ENCODE measurements at places on chromosomes 2 and 18.

- H3K27me3 ChIP-seq = no peaks in the 10 kb centered on the region
- H3K4me3 ChIP-seq = no peak overlapping the region
- no peak for DNase-seq
- no peak overlapping the region for H3K27ac ChIP-seq
- peaks cover 7% of the 10 kb centered on the region for H3K4me1 ChIP-seq
- H3K36me3 ChIP-seq = no peaks in the 10 kb centered on the region
These were observed 32.3 kb downstream of the NCK2 start for GRCh38 chr2:105777031-105777482.

DNA sequence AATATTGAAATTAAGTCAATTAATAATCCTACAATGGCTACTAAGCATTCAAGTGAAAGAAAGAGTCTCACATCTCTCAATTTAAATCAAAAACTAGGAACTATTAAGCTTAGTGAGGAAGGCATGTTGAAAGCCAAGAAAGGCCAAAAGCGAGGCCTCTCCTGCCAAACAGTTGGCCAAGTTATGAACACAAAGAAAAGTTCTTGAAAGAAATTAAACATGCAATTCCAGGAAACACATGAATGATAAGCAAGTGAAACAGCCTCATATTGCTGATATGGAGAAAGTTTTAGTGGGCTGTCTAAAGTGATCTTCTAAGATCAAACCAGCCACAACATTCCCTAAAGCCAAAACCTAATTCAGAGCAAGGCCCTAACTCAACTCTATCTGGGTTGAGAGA is 11.8 kb downstream of the RDH14 start:
- H3K27ac ChIP-seq = no peak overlapping the region
- H3K4me3 ChIP-seq = no peak overlapping the region
- no peak for DNase-seq
- no peaks in the 10 kb centered on the region for H3K36me3 ChIP-seq
- no peaks in the 10 kb centered on the region for H3K27me3 ChIP-seq

DNA sequence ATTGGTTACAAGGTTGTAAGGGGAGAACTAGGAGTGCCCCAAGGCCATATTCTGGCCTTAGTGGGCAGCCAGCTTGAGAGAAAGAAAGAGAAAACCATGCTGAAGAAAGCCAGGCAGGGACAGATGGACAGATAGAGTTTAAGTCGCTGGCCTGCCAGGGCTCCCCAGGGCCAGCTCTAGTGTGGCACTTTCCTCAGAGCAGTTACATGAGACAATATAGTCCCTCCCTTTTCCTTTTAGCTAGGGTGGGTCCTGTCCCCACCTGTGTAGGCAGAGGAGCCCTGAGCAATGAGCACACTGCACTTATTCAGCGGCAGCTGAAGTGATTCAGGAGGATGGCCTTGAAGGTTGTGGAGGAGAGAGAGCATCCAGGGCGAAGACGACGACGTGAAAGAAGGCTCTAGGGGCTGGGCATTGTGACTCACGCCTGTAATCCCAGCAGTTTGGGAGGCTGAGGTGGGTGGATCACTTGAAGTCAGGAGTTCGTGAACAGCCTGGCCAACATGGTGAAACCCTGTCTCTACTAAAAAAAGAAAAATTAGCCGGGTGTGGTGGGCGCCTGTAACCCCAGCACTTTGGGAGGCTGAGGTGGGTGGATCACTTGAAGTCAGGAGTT is 152.0 kb upstream of the SLC1A4 start:
- H3K36me3 ChIP-seq = no peaks in the 10 kb centered on the region
- H3K27ac ChIP-seq = no peak overlapping the region
- H3K27me3 ChIP-seq = no peaks in the 10 kb centered on the region
- no peak for DNase-seq
- H3K4me1 ChIP-seq = no peaks in the 10 kb centered on the region

- H3K36me3 ChIP-seq = no peaks in the 10 kb centered on the region
- no peaks in the 10 kb centered on the region for H3K27me3 ChIP-seq
- no peak overlapping the region for H3K27ac ChIP-seq
- H3K4me3 ChIP-seq = no peak overlapping the region
- no peak for DNase-seq
These were observed 245.6 kb downstream of the CDH20 start for GRCh38 chr18:61578846-61579245.

- no peaks in the 10 kb centered on the region for H3K27me3 ChIP-seq
- DNase-seq = no peak
- H3K4me3 ChIP-seq = no peak overlapping the region
- no peaks in the 10 kb centered on the region for H3K4me1 ChIP-seq
These were observed 198.1 kb downstream of the PDE1A start for GRCh38 chr2:182228741-182229140.

DNA sequence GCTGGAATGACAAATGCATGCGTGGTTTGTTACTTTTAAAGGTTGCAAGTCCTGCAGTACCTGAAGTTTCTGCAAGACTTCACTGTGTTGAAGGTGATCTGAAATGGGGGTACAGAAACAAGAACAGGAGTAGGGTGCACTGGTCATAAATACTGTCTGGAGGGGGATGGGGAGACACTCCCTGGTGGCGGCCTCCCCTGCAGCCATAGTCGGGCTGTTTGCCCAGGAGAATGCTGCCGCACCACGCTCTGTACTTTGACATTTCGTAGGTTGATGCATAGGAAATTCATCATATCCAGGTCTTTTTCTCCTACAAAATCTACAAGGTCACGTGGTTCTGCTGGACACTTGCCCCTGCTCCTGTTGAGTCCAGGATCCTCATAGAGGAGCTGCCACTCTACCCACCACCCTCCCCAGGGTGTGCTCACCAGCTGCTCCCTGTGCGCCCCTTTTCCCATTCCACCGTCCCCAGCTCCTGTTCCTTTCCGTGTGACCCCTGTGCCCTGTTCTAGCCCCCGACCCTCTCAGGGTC is 103.8 kb downstream of the RNF144A start:
- peaks cover 11% of the 10 kb centered on the region for H3K4me1 ChIP-seq
- H3K4me3 ChIP-seq = no peak overlapping the region
- no peak for DNase-seq
- no peaks in the 10 kb centered on the region for H3K27me3 ChIP-seq
- no peak overlapping the region for H3K27ac ChIP-seq

- H3K36me3 ChIP-seq = no peaks in the 10 kb centered on the region
- H3K27me3 ChIP-seq = no peaks in the 10 kb centered on the region
- no peak overlapping the region for H3K4me3 ChIP-seq
- peak overlapping the region; percentile 95 for H3K27ac ChIP-seq
- DNase-seq = peak; percentile 45
These were observed 553.3 kb upstream of the TNP1 start for GRCh38 chr2:217413193-217413592.

- no peaks in the 10 kb centered on the region for H3K36me3 ChIP-seq
- no peak for DNase-seq
- no peaks in the 10 kb centered on the region for H3K4me1 ChIP-seq
- H3K27me3 ChIP-seq = no peaks in the 10 kb centered on the region
- no peak overlapping the region for H3K27ac ChIP-seq
These were observed 12.0 kb downstream of the SIGLEC15 start for GRCh38 chr18:45837283-45838070.
